ENCODE measurements at places on chromosomes 5 and 9. TPM values are rescaled to one million over a fixed set of nuclear protein-coding genes. Genes with fewer than 3 reads are reported as not detected.
A peak's percentile ranks its signal among the peaks of the same experiment; 100 is the strongest.

Gene PCDHB4
- total RNA-seq = 2.2 TPM

Gene NEUROG1
- total RNA-seq = not detected

Gene FCN2
- total RNA-seq = not detected

Gene SHISAL2B
- total RNA-seq = not detected

Gene DND1
- total RNA-seq = 1.2 TPM

Gene LHX3
- total RNA-seq = not detected

DNA sequence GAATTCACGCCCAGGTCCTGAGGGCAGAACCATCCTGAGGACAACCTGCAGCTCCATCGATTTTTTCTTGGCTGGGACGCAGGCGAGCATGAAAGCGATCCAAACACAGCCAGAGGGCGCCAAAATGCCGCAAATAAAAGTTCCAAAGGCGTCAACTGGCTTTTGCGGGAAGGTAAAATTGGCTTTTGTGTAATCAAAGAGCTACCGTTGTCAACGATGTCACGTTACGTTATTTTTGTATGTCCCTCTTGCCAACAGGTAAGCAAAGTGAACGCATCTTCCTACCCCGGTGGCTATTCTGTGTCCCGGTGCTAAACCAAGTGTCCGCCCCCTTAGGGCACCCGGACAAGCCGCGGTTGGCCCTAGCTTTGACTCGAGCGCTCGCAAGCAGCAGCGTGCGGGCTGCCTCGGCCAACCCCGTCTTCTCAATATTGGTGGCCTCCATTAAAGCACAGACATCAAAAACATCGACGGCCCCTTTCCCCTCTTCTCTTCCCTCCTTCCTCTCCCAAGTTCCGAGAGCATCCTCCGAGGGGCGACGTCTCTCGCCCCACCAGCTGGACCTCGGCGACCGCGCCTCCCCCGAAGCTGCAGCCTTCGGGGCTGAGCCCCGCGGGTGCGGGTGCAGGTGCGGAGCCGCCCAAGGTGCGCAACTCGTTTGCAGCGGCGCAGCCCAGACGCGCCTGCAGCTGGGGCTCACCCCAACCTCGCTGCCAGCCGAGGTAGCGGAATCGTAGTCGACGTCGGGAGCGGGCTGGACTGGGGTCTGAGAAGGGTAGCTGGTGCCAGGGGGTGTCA is 1.1 kb upstream of the BASP1 start:
- peaks cover 16% of the 10 kb centered on the region for H3K27me3 ChIP-seq
- peak overlapping the region; percentile 32 for H3K27ac ChIP-seq
- H3K4me1 ChIP-seq = peaks cover 16% of the 10 kb centered on the region
- no peaks in the 10 kb centered on the region for H3K36me3 ChIP-seq
- DNase-seq = peak; percentile 80

- no peaks in the 10 kb centered on the region for H3K27me3 ChIP-seq
- no peaks in the 10 kb centered on the region for H3K36me3 ChIP-seq
- no peaks in the 10 kb centered on the region for H3K4me1 ChIP-seq
- no peak overlapping the region for H3K27ac ChIP-seq
These were observed 463.7 kb upstream of the WWC1 start for GRCh38 chr5:167827766-167828165.

- no peaks in the 10 kb centered on the region for H3K36me3 ChIP-seq
- no peak overlapping the region for H3K4me3 ChIP-seq
- no peak for DNase-seq
These were observed 13.3 kb downstream of the SPATA9 start for GRCh38 chr5:95669540-95669939.

- H3K4me3 ChIP-seq = no peak overlapping the region
- no peak overlapping the region for H3K27ac ChIP-seq
- DNase-seq = no peak
- H3K36me3 ChIP-seq = peaks cover 14% of the 10 kb centered on the region
These were observed 49.4 kb downstream of the FNIP1 start for GRCh38 chr5:131747180-131748105.

- H3K27ac ChIP-seq = no peak overlapping the region
- no peak for DNase-seq
- no peaks in the 10 kb centered on the region for H3K27me3 ChIP-seq
- H3K4me3 ChIP-seq = no peak overlapping the region
- H3K36me3 ChIP-seq = no peaks in the 10 kb centered on the region
- no peaks in the 10 kb centered on the region for H3K4me1 ChIP-seq
These were observed 9.8 kb upstream of the PRRX2 start for GRCh38 chr9:129655696-129656095.

GRCh38 chr5:157303023-157303422 is 37.1 kb downstream of the CYFIP2 start:
- no peak overlapping the region for H3K4me3 ChIP-seq
- H3K27ac ChIP-seq = no peak overlapping the region
- DNase-seq = no peak
- H3K27me3 ChIP-seq = no peaks in the 10 kb centered on the region

DNA sequence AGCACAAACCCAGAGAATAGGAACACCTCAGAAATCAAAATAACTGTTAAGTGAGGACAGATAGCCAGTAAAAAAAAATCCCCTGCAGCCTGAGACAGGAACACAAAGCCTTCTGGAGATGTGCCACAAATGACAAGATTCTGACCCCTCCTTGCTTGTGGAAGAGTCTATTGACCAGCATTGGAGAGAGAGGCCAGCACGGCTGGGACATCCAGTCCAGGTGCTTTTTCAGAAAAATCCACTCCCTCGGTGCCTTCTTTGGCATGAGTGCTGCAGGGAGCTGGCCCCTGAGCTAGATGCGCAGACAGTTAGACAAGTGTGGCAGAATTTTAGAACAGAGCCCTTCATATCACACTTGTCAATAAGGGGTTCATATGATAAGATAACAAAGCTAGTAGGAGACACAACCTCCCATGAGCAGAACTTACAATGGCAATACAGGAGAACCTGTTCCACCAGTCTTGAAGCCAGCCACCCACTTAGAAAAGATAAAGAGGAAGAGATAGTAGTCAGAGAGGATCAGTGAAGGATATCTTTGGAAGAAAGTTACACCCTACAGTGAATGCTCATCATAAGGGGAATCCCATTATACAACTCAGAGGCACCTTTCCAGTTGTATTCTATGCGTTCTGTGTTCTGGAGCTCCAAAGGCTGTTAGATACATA is 298.4 kb downstream of the TLE1 start:
- no peak for DNase-seq
- H3K36me3 ChIP-seq = no peaks in the 10 kb centered on the region
- H3K4me3 ChIP-seq = no peak overlapping the region
- H3K27me3 ChIP-seq = no peaks in the 10 kb centered on the region
- H3K4me1 ChIP-seq = no peaks in the 10 kb centered on the region

DNA sequence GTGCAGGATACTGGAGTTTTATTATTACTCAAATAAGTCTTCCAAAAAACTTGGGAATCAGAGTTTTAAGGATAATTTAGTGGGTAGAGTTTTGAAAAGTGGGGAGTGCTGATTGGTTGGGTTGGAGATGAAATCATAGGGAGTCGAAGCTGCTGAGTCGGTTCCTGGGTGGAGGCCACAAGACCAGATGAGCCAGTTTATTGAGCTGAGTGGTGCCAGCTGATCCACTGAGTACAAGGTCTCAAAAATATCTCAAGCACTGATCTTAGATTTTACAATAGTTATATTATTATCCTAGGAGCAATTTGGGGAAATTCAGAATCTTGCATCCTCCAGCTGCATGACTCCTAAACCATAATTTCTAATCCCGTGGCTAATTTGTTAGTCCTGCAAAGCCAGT is 804.9 kb upstream of the SEMA6A start:
- H3K4me3 ChIP-seq = no peak overlapping the region
- no peaks in the 10 kb centered on the region for H3K4me1 ChIP-seq
- H3K27me3 ChIP-seq = no peaks in the 10 kb centered on the region

DNA sequence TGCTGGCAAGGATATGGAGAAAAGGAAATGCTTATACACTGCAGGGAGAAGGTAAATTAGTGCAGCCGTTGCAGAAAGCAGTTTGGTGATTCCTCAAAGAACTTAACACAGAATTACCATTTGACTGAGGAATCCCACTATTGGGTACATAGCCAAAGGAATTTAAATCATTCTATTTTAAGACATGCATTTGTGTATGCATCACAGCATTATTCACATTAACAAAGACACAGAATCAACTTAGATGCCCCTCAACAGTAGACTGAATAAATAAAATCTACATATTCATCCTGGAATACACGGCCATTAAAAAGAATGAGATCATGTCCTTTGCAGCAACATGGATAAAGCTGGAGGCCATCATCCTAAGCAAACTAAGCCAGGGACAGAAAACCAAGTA is 510.1 kb upstream of the CDH9 start:
- H3K27ac ChIP-seq = no peak overlapping the region
- H3K36me3 ChIP-seq = no peaks in the 10 kb centered on the region
- no peak overlapping the region for H3K4me3 ChIP-seq
- no peak for DNase-seq
- no peaks in the 10 kb centered on the region for H3K4me1 ChIP-seq

- no peaks in the 10 kb centered on the region for H3K36me3 ChIP-seq
- DNase-seq = no peak
- no peaks in the 10 kb centered on the region for H3K4me1 ChIP-seq
- H3K27me3 ChIP-seq = no peaks in the 10 kb centered on the region
- H3K27ac ChIP-seq = no peak overlapping the region
These were observed 250.9 kb downstream of the ADGRV1 start for GRCh38 chr5:90809311-90810056.
